ENCODE measurements at places on chromosomes 3 and 15.

DNA sequence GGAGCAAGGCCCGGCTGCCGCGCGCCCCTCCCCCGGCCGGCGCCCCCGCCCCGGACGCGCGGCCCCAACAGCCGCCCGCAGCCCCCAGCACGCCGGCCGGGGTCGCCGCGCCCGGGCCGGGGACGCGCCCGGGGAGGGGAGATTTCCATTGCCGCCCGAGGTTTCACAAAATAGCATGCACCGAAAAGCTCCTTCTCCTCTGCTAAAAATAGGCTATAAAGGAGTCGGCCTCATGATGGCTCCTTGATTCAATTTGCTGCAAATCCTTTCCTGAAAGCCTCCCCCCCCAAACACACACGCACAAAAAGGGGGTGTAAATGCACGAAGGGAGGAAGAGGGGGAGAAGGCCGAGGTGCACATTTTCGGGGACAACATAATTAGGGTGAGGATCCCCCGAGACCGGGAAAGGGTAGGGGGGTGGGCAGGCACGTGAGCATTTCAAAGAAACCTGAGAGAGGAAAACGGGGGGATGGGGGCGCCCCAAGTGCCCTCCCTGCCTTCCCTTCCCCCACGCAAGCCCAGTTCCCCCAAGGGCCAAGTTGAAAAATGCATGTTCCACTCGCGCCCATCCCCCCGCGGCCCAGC, 734 bp downstream of the TBL1XR1 start:
- DNase-seq: peak; percentile 70

DNA sequence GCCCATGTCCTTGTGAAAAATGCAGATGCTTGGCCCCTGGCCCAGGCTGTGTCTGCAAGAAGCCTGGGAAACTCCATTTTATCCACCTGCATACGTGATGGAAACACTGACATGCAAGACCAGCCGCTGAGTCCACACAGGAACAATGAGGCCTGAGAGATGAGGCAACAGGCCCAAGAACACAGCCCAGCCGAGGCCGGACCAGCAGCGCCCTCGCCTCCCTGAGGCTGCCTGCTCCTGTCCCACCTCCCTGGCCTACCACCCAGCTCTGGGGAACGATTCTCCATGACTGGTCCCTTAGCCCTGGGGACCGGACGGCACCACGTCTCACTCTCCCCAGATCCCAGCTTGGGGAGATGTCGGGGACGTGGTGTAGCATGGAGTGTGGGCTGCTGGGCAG, 47.5 kb downstream of the HMCES start:
- no peak for DNase-seq

GRCh38 chr3:190003068-190003467, 117.6 kb downstream of the P3H2 start:
- no peak for DNase-seq

DNA sequence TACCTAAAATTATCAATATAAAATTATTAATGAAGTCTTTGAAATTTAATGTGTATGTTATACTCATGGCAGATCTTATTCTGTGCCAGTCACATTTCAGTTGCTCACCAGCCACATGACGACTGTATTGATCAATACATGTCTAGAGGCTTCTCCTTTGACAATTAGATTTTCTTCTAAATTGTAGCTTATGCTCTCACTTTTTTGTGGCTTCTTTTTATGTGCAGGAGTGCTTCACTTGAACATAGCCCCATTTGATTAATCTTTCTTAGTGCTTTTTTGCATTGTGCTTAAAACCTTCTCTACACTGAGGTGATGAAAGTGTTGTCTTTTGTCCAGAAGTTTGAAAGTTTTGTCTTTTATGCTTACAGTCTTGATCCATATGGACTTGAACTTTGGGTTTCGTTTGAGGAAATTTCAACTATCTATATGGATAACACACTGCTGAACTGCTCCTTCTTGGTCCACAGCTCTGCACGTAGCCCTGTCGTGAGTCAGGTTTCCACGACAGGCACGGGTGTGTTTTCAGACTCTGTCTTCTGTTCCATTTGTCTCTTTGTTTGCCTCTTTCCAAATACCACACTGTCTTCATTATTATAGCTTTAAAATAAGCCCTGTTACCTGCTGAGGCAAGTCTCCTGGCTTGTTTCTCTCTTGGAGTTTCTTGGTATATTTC, 393.9 kb upstream of the CFAP20DC start:
- no peak for DNase-seq

DNA sequence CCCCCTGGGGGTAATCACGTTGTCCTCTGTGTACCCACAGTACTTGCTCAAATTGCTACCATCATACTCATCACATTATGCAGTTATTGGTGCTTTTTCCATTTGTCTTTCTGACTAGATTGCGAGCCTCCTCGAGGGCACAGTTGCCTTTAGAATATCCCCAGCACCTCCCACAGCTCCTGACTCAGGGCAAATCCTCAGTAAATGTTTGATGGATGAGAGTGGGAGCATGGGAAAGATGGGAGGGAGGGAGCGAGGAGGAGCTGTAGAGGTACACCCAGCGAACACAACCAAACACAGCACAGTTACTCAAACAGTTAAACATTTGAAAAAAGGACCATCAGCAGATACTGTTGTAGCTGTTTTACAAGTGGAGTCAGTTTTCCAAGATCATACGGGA, 27.9 kb downstream of the SIDT1 start:
- DNase-seq: no peak

GRCh38 chr15:53716909-53717876, 42.3 kb downstream of the WDR72 start:
- no peak for DNase-seq

- no peak for DNase-seq
Measured at GRCh38 chr3:149151843-149152242, 22.4 kb downstream of the HPS3 start.

DNA sequence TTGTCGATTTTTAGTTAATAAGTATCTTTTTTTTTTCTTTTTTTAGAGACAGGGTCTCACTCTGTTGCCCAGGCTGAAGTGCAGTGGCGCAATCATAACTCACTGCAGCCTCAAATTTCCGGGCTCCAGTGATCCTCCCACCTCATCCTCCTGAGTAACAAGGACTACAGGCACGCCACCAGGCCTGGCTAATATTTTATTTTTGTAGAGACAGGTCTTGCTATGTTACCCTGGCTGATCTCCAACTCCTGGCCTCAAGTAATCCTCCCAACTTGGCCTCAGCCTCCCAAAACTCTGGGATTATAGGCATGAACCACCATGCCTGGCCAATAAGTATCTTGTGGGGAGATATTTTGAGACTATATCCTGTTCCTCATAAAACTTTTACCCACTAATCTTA, 29.4 kb upstream of the ARID3B start:
- no peak for DNase-seq

DNA sequence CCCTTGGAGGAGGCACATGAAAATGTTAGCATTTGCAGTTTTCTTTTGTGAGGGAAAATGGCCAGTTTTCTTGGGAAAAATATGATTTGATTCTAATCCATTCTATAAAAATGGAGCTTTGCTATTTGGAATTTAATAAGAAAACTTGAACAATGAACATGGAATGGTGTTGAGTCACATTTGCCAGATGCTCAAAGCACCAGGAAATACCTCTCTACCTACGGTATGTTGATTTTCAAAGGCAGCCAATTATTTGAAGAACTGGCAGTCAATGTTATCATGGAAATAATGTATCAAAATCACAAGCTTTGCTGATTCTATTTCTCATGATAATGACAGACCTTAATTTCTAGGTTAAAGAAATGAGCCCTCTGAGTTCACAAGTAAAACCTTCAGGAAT, 14.9 kb downstream of the NME9 start:
- DNase-seq: no peak

GRCh38 chr3:133474251-133474801, 74.5 kb downstream of the BFSP2 start:
- no peak for DNase-seq

DNA sequence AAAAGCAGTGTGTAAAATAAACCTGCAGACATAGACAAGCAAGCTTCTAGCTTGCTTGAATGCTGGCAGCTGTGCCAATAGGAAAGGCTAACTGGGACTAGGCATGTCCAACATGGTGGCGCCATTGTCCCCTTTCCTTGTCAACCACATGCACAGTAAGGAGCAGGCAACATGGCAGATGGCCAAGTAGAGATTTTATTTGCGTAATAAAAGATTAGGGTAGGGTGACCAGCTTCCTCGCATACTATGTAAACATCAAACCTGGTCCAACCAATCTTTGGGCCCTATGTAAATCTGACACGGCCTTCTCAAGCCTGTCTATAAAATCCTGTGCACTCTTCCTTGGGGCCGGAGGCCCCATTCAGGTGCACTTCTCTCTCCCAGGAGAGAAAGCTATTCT, 575.4 kb upstream of the GOLIM4 start:
- no peak for DNase-seq

- DNase-seq: no peak
Measured at GRCh38 chr15:82172506-82172905, 90.0 kb downstream of the EFL1 start.

- DNase-seq: no peak
Measured at GRCh38 chr3:190077395-190078045, 43.2 kb downstream of the P3H2 start.

DNA sequence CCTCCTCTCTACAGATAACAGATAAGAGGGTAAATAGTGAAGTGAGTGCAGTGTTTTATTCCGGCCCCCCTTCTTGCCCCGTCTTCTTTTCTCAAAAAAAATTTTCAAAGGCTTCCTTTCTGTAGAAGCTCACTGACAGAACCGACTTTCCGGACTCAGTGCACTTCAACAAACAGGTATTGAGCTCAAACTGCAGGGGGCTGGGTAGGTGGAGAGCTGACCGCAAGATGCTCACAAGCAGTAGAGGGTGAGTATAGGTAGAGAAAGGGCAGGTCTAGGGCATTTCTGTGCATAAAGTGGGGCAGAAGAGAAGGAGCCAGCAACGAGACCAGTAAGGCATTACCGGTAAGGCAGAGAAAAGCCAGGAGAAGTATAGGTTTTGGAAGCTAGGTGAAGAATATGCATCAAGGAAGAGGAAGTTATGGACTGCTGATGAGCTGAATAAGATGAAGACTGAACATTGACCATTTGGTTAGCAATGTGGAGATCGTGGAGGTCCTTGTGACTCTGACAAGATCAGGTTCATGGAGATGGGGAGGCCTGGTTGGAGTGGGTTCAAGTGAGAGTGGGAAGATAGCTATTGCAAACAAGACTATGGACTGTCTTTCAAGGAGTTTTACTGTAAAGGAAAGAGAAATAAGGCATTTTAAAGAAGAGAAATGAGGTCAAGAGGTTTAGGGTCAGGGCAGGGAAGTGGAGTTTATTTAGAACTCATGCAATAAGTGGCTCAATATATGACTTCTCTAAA, 97.4 kb downstream of the ST6GAL1 start:
- DNase-seq: peak; percentile 18

GRCh38 chr3:142723968-142724681, at the start of gene TRPC1:
Gene TRPC1 (plus strand): TSS chr3:142724034. CDS start chr3:142724560, 526 bp downstream.
- peak; percentile 58 for DNase-seq

DNA sequence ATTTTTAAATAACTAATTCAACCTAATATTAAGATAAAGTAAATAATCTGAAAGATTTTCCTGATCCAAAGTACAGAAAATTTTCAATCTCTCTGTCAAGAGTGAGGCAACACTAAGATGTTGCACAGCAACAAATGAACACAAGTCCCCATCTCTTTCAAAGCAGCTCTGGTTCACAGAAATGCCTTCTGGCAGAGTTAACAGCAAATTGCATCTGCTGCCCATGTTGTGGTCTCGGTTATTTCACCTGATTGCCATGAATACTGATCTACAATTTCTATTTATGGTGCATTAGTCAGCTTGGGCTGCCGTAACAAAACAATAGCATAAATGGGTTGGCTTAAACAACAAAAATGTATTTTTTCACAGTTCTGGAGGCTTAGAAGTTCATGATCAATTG, 167.3 kb downstream of the BCHE start:
- DNase-seq: no peak

GRCh38 chr3:88882121-88882520, 225.3 kb upstream of the EPHA3 start:
- no peak for DNase-seq

DNA sequence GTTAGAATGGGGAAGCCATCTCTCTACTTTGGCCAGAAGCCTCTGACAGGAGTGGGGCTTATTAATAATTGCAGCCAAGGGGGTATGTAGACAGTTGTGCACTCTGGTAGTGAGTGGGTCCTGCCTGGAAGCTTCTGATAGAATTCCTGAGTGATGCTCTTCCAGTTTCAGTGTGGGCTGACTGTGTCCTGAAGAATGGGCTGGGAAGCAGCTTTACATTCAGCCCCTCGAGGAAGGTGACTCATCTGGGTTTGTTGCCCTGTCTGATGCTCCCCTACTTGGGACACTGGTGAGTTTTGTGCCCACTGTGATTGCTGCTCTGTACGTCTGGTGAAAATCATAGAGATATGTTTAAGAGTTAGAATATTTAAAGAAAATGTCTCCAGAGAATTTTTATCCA, 444.7 kb upstream of the RBMS3 start:
- no peak for DNase-seq

- no peak for DNase-seq
Measured at GRCh38 chr3:49721896-49722781, 1.6 kb downstream of the GMPPB start.

DNA sequence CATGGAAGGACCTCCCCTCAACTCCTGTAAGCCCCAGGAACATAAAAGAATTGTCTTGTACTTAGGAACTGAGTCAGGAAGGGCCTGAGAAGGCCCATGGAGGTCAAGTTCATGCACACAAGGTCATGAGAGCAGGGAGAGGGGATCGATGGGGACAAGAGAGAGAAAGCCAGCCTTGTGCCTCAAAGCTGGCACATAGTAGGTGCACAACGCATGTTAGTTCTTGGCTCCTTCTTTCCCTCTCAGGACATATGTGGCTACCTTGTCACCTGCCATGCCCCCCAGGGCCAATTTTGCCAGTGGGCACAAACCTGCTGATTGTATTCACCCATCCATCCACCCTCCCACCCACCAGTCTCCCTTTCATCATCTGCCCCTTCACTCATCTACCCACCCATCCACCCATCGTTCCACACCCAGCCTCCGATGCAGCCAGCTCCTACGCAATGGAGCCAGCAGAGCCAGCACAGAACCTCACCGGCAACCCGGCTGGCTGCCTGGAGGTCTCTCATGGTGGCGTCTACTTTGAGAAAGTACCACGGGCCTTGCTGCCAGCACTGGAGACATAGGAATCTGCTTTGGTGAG, 52.4 kb upstream of the INSYN1 start:
- DNase-seq: no peak

- DNase-seq: no peak
Measured at GRCh38 chr3:16295298-16295890, 30.4 kb downstream of the OXNAD1 start.

Measured in memory B cell (primary cell).